ENCODE measurements at places on chromosomes 7 and 10.

DNA sequence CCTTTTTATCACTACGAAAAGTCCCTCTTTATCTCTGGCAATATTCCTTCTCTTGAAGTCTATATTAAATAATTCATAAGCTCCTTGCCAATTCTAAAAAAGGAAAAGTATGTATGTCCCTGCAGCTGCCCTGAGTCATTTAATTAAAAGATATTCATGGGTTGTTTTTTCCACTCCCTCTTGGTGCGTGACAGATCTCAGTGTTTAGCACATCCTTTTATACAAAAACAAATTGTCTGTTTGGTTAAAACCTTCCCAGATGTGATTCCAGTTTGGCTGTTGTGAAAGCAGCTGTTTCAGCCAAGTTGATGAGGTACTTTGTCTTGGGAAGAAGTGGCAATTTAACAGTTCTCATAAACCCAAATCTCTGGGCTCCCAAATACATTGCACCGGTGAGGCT lies 33.8 kb upstream of the PRLHR start:
- DNase-seq, result no peak

GRCh38 chr10:51698473-51699063 lies 827 bp downstream of the CSTF2T start:
- no peak for DNase-seq

DNA sequence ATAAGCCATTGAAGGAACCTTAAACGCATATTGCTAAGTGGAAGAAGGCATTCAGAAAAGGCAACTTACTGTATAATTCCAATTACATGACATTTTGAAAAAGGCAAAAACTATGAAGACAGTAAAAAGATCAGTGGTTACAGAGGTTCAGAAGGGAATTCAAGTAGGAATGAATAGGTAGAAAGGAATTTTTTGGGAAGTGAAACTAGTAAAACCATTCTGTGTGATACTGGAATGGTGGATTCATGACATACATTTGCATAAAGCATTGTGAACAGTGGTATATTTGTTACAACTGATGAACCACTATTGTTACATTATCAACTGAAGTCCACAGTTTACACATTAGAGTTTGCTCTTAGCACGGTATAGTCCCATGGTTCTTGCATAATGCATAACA lies 114.2 kb upstream of the GPR22 start:
- DNase-seq, result no peak

GRCh38 chr7:123571684-123572083 lies 14.1 kb upstream of the NDUFA5 start:
- no peak for DNase-seq

DNA sequence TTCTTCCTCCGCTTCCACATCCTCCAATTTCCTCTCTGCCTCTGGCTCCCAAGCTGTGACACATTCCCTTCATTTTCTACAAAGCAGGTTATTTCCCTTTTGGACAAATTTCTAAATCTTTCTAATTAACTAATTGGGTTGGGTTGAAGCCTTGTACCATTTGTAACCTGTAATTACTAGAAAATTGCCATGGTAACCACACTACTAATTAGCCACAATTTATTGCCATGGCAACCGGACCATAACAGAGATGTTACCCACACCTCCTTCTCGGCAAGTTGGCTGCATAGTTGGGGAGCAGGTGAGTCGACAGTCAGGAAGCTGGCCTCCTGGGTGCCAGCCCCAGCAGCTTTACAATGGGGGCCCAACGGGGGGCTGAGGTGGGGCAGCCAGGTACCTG lies 61.6 kb downstream of the GOLGA7B start:
- DNase-seq, result no peak

DNA sequence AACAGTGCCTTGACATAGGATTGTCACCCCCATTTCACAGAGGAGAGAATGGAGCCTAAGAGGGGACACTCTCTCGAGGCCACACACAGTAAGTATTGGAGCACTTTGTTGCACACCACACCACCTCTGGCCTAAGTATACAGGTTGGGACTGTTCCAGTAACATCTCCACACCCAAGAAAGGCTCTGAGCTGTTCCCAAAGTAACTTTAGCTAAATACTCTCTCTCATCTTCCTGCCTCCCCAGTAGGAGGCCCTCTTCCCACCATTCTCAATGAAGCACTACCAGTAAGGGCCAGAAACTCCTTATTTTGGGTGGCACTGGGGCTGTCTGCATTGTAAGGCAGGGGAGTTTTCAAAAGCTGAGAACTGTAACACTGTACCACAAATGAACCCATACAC lies 189.5 kb downstream of the ZNF438 start:
- DNase-seq, result no peak
